ENCODE measurements at places on chromosomes 6 and 20.

DNA sequence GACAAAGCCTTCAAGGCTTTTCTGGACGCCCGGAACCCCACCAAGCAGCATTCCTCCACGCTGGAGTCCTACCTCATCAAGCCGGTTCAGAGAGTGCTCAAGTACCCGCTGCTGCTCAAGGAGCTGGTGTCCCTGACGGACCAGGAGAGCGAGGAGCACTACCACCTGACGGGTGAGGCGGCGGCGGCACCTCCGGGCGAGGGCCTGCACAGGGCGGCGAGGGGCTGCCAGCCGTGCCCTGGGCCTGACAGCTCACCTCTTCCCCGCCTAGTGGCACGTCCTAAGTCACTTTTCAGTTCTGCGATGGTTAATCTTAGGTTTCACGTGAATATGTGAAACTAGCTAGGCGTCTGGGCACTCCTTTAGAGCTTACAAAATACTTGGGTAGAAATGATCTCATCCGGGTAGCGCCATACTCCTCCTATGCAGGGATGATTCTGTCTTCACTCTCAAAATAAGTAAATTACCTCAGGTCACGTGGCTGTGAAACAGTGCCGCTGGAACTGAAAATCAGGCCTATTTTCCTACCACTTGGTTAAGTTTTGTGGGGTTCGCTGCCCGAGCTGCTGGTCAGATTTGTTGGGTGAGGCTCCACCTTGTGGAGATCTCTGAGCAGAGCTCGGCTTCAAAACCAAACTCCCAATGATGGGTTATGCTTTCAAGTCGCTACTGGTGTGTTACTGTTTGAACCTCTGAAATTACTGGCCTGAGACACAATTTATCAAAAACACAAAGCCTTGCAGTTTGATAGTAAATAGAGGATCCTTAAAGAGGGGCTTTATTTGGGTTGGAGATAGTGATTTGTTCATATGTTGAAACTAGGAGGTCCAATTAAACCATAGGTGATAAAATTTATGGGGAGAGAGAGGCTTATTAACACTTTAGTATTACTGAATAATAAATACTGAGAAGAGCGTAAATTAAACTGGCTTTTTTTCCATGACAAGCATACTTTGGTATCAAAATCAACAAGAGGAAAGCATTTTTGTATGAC, 15.5 kb upstream of the CLDN20 start:
- DNase-seq: peak; percentile 56

DNA sequence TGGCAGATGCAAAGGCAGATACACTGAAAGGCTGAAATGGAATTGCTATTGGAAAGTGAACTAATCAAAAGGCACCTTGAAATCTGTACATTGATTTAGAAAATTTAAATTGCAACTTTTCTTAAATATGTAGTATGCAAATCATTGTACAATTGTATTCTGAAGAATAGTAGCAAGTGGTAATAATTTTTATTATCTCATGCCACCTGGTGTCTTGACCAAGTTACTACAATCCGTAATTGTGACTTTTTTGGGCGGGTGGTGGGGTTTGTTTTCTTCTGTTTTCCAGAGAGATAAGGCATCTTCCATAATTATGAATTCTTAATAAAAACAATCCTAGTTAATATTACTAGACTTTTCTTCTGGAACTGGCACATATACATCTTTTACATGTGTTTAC, 12.5 kb upstream of the BCKDHB start:
- no peak for DNase-seq

GRCh38 chr20:59678951-59679350, 74.6 kb downstream of the PHACTR3 start:
- no peak for DNase-seq

- no peak for DNase-seq
Observed at GRCh38 chr6:52494298-52495072, 74.3 kb downstream of the EFHC1 start.

- no peak for DNase-seq
Observed at GRCh38 chr6:129576456-129576855, 133.5 kb downstream of the ARHGAP18 start.

GRCh38 chr20:32484225-32484957, 100.7 kb downstream of the NOL4L start:
- DNase-seq: no peak

GRCh38 chr6:65680232-65680631, 26.8 kb downstream of the EYS start:
- DNase-seq: no peak

DNA sequence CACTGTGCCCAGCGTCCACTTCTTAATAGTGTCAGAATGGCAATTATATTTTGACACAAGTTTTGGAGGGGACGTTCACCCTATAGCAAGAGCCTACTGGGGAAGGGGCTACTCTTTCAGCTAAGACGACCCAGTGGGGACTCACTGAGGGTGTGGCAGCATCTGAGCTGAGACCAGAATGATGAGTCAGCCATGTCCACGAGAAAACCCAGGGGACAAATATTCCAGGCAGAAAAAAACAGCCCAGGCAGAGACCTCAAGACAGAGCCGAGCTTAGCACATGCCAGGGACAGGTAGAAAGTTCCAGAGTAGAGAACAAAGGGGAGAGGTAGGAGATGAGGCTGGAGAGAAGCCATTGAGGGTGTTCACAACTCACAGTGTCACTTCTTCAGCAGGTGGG, 11.2 kb downstream of the CNBD2 start:
- DNase-seq: no peak

DNA sequence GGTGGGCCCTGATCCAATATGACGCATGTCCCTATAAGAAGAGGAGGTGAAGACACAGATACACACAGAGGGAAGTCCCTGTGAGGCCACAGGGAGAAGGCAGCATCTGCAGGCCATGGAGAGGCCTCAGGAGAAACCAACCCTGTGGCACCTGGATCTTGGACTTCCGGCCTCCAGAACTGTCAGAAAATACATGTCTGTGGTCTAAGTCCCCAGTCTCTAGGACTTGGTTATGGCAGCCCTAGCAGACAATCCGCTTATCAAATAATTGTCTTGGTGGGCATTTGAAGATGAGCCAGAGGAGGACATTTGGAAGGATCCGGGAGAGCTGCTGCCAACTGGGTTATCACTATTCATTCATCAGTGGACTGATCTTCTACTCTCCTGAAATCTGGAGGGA, 57.6 kb upstream of the FOXQ1 start:
- no peak for DNase-seq

GRCh38 chr6:167762259-167762962, 64.3 kb upstream of the AFDN start:
- no peak for DNase-seq

DNA sequence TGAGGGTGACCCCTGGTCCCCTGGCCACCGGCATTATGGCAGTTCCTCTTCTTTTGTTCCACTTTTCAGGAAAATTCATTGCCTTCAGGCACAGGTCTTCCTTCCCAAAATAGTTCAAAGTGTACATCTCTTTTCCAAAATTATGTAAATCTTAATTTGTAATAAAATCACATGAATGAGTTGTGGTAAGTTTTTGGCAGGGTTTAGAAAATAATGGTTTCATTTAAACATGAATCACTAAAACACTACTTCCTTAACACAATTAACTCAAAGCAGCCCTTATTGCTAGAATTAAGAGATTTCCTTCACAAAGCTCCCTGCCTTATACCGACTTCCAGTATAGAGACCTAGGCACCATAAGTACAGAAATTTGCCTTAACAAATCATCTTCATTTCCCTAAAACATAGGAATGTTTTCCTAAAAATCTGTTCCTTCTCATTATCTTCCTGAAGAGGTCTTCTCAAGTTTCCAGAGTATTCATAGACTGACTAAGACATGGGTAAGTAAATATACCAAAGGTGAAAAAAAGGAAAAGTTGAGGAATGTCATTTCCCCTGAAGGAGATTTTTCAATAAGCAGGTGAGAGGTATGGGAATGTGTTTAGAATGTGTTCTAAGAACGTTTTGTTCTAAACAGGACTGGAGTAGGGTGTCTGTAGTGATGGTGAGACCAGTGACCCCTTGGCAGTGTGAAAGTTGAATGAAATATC, 148.2 kb upstream of the CITED2 start:
- no peak for DNase-seq

GRCh38 chr20:57484772-57485171, 40.2 kb downstream of the CTCFL start:
- DNase-seq: no peak

DNA sequence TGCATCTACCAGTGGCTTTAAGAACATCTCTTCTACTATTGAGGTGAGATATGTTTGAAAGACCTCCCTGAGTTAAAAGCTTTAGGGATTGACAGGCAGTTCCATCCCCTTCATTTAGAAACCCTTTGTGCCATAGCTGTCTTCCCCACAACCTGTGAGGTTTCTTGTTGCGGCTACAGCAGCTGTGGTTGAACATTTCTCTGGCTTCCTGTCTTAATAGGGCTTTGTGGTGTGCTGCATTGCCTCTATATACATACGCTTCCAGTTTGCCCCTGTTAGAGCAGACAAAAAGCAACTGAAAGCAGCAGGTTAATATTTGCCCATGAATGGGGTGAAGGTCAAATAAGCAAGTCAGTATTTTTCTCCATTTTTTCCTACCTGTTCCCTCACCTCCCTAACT, 210.2 kb downstream of the TMEM200A start:
- no peak for DNase-seq

DNA sequence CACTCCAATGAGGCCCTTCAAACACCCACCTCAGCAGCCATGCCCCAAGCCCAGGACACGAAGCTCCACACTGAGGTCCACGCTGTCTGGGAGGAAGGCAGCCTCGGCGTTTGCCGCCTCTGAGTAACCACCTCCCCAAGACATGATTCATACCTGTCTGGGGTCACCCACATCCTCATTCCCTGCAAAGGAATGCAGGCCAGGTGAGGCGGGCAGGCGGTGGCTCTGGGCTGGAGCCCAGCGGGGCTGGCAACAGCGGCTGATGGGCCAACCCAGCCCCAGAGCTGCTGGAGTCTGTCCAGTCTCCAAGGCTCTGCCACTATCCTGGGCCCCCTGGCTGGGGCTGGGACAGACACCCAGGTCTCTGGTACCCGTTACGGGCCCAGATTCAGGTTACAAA, 14.8 kb downstream of the PMEPA1 start:
- DNase-seq: no peak

DNA sequence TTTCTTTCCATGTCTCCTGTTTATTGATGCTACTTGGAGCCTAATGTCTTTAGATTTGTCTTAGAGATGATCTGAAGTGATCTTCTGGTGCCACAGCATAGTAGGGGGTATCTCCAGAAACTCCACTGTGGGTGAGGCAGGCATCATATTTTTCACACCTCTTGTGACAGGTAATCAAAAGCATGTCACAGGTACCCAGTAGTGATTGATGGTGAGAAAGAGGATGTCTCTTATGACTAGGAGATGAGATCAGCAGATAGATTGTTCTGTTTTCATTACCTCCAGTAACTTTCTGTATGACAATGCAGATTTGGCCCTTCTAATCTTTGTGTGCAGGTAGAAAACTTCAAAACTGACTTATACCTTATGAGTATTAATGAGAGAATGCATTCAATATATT, 13.5 kb downstream of the NCOA7 start:
- no peak for DNase-seq

DNA sequence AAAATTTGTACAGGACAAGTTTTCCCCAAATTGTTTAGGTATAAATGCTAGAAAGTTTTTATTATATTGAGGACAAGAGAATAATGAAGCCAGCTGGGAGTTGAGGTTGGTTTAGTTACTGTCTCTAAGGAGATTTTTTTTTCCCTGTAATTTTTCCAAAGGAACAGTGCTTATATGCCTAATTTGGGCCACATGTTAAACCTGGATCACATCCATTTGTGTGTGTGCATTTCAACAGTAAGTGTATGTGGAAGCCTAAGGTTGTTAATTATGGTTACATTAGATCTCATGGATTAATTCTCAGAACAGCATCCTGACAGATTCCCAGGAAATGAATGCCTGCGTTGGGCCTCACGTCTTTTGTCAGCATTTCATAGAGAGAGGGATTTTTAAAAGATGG, 4.5 kb downstream of the IGF2R start:
- DNase-seq: no peak

DNA sequence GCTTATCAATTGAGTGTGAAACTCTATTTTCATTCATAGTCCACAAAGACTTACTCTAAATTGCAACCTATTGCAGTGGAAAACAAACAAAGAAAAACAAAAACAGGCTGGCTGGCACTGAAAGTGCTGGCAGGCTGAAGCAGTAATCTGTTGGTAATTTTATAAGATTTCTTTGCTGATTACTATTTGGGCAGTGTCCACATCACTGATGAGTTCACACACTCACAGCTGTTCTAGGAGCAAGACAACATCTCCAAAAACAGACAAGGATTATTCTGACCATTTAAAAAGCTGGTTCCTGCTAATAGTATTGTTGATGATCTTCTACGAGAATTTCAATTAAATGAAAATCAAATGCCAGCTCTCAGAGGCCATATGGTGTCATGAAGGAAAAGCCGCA, 26.9 kb downstream of the MARCKS start:
- no peak for DNase-seq

- DNase-seq: no peak
Observed at GRCh38 chr6:65091561-65091960, 615.5 kb downstream of the EYS start.

- no peak for DNase-seq
Observed at GRCh38 chr6:169051371-169051770, 202.3 kb downstream of the THBS2 start.

DNA sequence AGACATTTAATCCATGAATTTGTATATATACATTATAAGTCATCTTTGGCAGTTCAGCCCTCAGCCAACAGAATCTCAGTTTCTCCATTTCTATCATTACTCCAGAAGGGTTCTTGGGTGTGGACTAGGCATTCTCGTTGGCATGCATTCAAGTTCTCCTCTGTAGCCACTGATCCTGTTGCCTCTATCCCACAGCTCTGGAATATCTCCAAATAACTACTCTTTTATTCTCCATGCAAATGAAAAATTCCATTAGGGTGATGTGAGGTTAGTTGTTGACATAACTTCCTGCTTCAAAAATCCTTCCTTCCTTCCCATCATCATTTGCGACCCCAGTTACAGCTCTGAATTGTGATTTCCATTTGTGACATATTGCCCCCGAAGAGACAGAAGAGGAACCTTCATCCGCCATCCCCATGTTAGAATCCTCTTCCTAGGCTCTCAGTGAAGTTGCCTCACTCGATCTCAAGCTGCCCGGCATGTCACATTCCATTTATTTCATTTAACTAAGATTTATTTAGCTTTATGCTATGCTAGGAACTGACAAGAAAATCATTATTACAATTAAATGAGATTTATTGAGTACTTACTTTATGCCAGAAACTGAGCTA, 93.7 kb upstream of the EDN1 start:
- no peak for DNase-seq

GRCh38 chr6:25270559-25270958, 8.6 kb upstream of the CARMIL1 start:
- DNase-seq: no peak

DNA sequence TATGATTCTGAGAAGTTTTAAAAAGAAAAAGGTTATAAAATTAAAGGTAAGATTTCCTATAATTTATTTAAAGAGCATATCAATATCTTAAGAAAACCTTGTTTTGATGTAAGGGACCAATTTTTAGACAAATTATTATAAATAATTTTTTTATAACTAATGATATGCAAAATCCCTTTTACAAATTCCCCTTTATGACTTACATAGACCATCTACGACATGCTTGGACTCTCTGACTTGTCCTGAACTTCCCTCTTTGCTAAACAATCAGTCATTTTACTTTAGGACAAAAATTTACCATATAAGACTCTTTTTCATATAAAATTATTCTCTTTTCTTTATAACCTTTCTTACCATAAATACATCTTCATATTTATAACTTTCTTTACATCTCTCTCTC, 15.3 kb upstream of the ANGPT4 start:
- DNase-seq: no peak

GRCh38 chr6:84556541-84557335, 207.7 kb downstream of the TBX18 start:
- DNase-seq: no peak

Data from smooth muscle cell of the brain vasculature (primary cell).